ENCODE measurements at places on chromosomes 6 and 20.

GRCh38 chr6:11542863-11543262 lies 5.3 kb downstream of the TMEM170B start:
- no peak for DNase-seq

- no peak for DNase-seq
Observed at GRCh38 chr6:133827766-133828165, 61.1 kb upstream of the TCF21 start.

DNA sequence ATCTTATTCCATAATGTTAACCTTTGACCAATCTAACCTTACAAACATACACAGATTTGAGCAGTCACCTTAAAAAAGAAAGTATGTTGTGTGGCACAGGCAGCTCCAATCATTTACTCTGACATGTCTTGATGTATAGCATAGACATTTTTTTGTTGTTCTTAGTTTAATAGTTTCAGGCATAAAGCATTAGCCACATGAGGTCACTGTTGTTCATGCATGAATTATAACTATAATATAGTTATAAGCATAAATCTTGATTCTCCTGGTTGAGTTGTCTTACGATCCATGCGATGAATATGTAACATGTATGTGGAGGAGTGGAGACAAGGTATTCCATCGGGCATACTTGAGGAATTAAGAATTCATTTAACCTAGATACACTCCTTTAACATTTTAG lies 26.1 kb upstream of the NKAIN2 start:
- DNase-seq: no peak

GRCh38 chr6:142637624-142638351 lies 307.2 kb downstream of the HIVEP2 start:
- DNase-seq: no peak

Data from left colon (tissue), 2 donors.